ENCODE measurements at places on chromosomes 4 and X.

DNA sequence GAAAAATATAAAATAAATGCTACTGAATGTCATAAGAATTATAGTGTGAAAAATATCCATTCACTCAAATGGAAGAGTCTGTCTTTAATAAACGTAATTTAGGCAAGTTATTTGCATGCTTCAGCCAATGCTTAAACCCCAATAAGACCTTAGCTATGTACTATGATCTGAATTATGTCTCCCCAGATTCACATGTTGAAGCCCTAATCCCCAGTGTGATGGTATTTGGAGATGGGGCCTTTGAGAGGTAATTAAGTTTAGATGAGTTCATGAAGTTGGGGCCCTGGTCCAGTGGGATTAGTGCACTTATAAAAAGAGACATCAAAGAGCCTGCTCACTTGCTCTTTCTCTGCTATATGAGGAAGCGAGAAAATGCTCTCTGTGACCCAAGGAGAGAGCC lies 28.7 kb downstream of the SLC39A8 start:
- DNase-seq, result no peak

- DNase-seq, result no peak
These were observed 81.9 kb upstream of the LRPAP1 start for GRCh38 chr4:3613967-3614730.

DNA sequence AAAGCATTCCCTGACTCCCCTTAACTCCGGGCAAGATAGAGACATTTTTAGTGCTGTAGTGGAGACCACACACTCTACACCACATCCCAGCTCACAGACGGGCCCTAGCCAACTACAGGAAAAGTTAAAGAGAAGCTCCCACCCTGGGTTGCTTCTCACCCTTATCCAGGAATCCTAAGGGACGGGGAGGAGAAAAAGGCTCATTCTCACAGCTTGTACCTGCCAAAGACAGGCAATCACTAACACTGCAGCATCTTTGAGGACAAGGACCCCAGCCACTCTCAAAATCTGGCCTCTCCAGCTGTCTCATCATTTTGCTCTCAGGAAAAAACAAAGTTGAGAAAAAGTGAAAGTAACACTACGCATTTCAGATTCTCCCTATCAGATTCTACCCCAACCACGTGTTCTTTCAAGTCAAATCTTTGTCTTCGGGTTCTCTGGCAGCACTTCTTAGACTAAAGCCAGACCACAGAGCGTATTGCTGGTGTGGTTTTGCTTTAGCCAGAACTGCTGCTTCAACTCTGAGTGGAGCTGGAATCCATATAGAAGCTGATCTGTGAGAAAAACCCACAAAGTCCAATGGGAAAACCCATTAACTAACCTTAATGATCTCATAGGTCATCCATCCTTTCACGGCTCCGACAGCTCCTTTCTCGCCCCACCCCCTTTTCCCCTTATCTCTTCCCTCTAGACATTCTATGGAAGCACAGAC lies 605.9 kb upstream of the DIPK2B start:
- DNase-seq, result no peak

DNA sequence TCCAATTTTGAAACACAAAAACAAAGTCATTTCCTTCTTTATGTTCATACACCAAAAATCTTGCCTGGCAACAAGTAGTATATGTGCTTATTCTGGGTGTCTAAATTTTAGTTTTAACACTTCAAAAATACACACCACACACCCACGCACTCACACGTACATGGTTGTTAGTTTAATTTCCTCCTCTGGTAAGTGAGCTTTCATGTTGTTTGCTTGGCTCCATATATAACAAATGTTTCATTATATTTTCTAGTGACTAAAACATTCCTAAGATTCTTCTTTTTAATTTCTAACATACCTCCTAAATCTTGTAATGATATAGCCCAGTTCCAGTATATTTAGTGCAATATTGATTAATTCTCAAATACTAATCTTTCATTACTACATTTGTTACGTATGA lies 80.9 kb downstream of the PRDM5 start:
- DNase-seq, result no peak

GRCh38 chr4:156837625-156838345 lies 133.8 kb downstream of the PDGFC start:
- DNase-seq, result no peak

- no peak for DNase-seq
These were observed 13.2 kb downstream of the RTL8B start for GRCh38 chrX:135009057-135009610.

DNA sequence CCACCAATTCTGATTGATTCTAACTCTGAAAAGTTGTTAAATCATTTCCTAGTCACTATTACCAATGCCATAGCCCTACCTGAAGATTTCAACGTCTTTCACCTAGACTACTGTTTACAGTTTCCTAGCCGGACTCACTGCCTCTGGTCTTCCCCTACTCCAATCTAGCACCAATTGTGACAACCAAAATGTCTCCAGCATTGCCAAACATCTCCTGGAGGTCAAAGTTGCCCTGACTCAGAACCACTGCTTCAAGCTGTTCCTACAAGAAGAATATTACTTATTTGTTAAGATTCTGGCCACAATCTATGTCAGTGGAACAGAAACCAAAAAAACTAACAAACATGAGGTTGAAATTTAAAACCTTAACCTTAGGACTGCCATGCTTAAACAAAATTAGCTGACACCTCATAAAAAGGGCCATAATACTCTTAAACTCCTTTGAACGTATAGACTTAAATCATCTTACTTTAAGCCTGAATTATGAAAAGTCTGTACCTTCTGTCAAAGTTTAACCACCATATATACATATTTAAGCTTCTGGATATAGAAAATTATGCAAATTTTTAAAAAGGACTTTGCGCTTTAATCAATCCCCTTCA lies 2.1 kb downstream of the PDS5A start:
- no peak for DNase-seq

DNA sequence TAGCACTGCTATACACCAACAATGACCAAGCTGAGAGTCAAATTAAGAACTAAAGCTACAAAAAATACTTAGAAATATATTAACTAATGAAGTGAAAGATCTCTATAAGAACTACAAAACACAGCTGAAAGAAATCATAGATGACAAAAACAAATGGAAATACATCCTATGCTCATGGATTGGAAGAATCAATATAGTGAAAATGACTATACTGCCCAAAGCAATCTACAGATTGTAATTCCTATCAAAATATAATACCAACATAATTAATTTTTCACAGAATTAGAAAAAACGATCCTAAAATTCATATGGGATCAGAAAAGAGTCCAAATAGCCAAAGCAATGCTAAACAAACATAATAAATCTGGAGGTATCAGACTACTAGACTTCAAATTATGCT lies 87.8 kb downstream of the STARD8 start:
- DNase-seq, result no peak

GRCh38 chr4:166827167-166827566 lies 407.1 kb downstream of the SPOCK3 start:
- no peak for DNase-seq

DNA sequence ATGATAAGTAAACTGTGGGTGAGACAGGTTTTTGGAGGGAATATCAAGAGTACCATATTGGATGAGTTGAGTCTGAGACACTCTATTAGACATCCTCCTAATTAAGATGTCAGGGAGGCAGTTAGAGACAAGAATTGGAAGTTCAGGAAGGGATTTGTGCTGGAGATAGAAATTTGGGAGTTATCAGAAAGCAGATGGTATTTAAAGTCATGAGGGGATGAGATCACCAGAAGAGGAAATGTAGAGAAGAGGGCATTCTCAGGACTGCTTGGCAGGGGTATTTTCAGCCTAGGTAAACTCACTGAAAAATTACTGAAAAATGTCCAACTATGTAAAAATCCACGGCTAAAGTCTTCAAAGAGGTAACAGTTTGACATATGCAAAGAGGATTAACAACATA lies 161.6 kb upstream of the PGRMC2 start:
- DNase-seq, result no peak

DNA sequence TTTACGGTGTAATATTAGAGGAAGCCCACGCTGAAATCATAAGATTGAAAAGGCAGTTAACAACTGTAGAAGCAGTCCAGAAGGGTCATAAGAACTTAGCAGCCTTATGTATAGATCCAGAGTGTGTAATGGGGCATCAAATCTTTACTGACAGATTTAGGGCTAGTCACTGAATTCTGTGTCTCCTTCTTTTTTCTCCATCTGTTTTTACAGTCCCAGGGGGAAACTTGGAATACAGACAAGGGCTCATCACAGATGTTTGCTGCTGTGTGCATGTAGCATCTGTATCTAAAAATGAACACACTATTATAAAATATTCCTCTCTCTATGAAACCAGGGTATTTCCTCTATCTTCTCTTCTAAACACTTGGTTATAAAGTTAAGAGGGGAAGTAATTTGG lies 43.9 kb downstream of the CYSLTR1 start:
- no peak for DNase-seq
